ENCODE measurements at places on chromosomes 6 and 20.

DNA sequence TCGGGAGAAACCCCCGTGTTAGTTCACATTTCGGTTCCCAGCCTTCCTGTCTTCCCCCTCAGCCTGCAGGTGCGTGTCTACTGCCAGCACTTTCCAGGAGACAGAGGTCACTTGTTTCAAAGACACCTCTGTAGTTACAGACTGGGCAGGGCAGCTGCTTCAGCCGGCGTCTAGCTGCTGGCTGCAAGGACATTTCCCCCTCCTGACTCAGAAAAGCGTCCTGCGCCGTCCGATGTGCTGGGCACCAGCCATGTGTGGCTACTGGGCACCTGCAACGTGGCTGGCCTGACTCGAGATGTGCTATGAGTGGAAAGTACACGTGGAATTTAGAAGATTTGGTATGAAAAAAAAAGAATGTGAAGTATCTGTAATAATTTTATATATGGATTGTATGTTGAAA is 37.6 kb downstream of the RRBP1 start:
- no peak for DNase-seq

- no peak for DNase-seq
Measured at GRCh38 chr20:60984666-60985065, 267.4 kb upstream of the CDH4 start.

- no peak for DNase-seq
Measured at GRCh38 chr6:157400676-157401075, 19.7 kb downstream of the ZDHHC14 start.

GRCh38 chr20:52619101-52619500 is 353.1 kb upstream of the TSHZ2 start:
- DNase-seq, result no peak

GRCh38 chr6:148041546-148041945 is 301.1 kb upstream of the SASH1 start:
- DNase-seq, result no peak

DNA sequence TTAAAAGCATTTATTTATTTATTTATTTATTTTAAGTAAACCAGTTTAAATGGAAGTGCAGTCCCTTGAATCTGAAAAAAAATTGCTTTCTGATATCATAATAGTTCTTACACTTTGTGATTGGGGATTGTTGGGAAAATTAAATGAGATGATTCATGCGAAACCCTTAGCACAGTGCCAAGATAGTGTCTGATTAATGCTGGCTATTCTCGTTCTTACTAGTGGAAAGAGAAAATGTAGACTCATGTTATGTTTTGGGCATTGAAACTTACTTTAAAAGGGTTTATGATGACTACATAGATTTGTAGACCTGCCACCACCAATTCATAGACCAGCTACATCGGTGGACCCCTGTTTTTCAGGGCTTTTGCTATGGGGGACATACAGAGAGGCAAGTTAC is 229.2 kb upstream of the ZFP64 start:
- DNase-seq, result no peak

DNA sequence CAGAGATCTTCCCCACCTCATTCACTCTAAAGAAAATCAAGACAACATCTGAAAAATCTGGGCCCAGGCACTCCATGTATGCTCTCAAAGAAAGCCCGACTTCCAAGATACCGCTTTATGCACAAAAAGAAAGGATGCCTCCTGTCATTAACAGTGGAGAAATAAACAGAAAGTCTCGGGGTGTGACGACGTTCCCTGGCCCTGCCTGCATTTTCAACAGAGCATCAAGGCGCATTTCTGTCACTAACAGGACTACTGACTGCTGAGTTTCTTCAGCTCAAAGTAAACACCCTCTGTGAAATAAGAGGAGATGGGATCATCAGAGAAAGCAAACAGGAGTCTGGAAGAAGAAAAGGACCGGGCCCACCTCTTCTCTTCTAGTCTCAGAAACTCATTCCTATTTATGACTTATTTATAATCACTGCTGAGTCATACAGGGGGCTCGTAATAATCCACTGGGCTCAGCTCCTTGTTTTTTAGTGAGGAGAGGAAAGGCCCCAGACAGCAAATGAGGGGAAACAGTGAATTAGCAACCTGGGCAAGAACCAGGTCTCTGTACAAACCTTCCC is 99.7 kb downstream of the ZMYND8 start:
- no peak for DNase-seq

DNA sequence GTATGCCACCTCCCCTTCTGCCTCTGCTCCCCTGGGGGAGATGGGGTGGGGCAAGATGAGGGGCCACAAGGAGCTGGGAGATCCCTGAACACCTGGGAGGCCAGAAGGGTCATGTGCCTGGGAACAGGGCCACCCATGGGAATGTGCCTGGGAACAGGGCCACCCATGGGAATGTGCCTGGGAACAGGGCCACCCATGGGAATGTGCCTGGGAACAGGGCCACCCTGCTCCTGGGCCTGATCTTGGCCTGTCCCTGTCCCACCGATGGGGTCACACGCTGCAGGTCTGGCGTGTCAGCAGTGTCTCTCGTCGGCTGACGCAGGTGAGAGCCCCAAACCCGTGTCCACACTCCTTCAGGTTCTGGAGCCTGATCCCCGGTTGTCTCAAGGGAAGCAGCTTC is 4.4 kb downstream of the RGS19 start:
- no peak for DNase-seq

Measured in Kasumi-1 (cell line).